Cerebellar cortex (tissue), 1 donor: ENCODE measurements at places on chromosomes 2 and 18.

- no peak for DNase-seq
Observed at GRCh38 chr2:164903951-164904350, 51.4 kb downstream of the SLC38A11 start.

GRCh38 chr2:69634196-69634821, 9.2 kb downstream of the AAK1 start:
- DNase-seq, result no peak

- no peak for DNase-seq
Observed at GRCh38 chr18:31490387-31490786, 7.6 kb upstream of the DSG2 start.

- peak; percentile 35 for DNase-seq
Observed at GRCh38 chr2:675460-675859, 1.7 kb downstream of the TMEM18 start.

DNA sequence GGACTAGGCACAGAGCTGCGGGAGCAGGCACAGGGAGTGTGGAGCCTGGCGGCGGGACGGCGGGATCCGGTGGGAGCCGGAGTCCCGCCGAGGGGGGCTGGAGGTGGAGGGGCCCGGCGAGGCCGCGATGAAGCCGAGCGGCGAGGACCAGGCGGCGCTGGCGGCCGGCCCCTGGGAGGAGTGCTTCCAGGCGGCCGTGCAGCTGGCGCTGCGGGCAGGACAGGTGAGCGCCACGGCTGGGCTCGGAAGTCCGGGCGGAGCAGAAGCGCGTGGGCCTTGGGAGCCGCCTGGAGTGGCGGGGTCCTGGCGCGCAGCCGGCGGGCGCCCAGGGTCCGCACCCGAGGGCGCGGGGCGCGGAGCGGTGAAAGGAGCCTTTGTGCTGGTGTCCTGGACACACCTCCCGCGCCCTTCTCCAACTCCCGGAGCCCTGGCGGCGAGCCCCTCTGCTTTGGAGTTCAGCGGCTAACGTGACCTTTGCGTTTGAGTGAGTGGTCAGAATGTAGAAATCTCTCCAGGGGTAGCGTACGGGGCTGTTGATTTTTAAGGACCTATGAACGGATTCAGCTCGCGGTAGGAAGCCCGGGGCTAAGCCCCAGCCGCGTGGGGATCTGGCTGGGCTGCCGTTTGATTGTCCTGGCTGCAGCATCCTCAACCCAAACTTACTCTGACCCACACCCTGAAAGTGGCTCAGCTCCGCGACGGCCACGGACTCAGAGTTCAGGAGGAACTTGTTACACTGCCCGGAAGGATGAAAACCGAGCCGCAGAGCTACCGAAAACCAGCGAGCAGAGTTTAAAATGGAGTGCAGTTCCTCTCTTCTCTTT, 448 bp downstream of the IMPA2 start:
- DNase-seq, result no peak

DNA sequence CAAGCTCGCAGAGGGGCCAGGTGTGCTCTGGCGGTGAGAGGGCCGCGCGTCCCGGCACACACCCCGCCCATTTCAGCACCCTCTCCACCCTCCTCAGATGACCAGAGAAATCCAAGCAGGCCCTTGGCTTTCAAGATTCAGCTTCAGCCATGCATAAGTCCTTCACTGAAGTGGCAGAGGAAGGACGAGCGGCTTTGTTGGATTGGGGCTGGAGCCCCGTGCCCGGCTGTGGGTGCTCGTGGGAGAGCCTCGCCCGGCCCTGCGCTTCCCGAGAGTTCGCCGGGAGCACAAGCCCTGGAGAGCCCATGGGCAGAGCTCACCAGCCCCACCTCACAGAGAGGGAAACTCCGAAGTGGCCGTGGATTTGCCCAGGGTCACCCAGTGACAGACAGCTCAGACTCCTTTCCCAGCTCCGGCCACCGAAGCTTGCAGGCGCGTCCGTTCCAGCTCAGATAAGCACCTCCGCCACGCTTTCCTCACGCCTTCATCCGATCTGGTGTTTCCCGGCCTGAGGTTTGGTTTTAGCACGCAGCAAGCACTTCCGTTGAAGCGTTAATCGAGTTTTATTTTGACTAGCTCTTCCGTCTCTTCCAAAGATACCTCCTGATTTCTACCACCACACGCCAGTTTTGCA, 45.6 kb upstream of the MTCL1 start:
- no peak for DNase-seq

- no peak for DNase-seq
Observed at GRCh38 chr2:239758279-239758877, 266.8 kb downstream of the NDUFA10 start.

DNA sequence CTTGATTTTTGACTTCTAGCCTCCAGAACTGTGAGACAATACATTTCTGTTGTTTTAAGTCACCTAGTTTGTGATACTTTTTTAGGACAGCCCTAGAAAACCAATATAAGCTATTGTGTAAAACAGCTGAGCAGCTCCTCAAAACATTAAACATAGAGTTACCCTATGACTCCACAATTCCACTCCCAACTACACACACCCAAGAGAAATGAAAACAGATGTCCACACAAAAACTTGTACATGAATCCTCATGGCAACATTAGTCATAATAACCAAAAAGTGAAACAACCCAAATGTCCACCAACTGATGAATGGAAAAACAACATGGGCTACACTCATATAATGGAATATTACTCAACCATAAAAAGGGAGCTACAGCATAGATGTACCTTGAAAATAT, 32.6 kb downstream of the TNS1 start:
- DNase-seq, result no peak

- no peak for DNase-seq
Observed at GRCh38 chr2:232898592-232899543, 28.8 kb downstream of the SNORC start.

- no peak for DNase-seq
Observed at GRCh38 chr18:34121200-34121721, 103.5 kb downstream of the NOL4 start.

- no peak for DNase-seq
Observed at GRCh38 chr2:126877041-126877440, 21.6 kb upstream of the TEX51 start.

DNA sequence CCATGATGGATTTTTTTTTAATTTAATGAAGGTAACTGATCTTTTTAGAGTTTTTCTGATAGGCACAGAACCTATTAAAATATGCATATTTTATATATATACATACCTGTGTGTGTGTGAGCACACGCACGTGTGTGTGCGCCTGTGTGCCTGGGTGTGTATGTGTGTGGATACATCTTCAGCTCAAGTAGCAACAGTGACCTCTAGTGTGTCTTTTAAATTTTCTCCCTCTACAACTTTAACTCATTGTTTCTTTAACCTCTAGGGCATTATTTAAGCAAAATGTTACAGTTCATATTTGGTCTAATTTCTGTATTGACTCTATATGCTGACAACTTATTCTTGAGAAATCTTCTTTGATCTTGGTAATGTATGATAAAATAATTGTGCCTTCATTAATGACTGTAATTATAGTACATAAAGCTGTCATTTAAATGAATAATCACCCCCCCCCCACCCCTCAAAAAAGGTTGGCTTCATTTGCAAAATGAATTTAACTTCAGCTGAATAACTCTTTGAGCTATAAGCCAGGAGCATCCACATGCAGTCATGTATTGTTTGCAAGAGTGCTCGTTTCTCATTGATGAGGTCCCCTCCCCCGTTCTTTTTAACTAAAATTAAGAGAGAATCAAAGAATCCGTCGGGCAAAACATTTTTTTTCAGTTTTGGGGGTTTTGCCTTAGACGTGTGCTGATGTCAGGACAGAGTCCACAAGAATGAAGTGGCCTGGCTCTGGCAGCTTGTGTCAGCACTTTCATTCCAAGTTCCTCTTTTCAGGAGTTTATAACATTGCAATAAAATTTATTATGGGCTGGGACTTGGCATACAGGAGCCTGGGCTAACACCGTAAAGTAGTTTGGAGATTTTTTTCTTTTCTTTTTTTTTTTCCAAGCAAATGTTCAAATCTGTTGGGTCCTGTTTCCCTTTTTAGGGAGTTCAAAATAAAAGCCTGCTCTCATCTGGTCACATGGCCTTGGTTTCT, 80.0 kb downstream of the ETAA1 start:
- DNase-seq, result peak; percentile 42

- DNase-seq, result no peak
Observed at GRCh38 chr2:23005469-23005868, 379.5 kb upstream of the KLHL29 start.

- no peak for DNase-seq
Observed at GRCh38 chr2:70639841-70640436, 86.3 kb upstream of the TGFA start.

DNA sequence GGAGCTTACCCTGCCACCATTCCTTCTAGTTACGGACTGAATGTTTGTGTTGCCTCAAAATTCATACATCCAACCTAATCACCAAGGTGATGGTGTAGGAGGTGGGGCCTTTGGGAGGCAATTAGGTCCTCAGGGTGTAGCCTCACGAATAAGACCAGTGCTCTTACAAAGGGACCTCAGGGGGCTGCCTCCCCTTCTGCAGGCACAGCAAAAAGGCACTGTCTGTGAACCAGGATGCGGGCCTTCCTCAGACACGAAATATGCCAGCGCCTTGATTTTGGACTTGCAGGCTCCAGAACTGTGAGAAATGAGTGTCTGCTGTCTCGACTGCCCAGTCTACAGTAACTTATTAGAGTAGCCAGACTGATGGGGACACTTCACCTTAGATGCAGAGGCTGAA, 150.4 kb upstream of the HDAC4 start:
- DNase-seq, result no peak

DNA sequence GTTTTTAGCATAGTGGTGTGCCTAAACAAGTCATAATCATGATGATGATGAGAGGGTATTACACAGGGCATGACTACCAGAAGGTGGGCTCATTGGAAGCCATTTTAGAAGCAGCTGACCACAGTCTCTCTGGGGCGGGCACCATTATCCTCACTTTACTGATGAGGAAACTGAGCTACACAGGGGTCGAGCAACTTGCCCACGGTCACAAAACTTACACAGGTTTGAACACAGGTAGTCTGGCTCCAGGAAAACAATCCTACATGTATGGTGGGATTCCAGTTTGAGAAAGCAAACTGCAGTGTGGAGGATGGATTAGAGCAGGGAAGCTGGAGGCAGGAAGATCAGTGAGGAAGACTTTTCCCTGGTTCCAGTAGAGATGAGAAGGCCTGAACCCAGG, 6.2 kb downstream of the RHOB start:
- DNase-seq, result no peak

DNA sequence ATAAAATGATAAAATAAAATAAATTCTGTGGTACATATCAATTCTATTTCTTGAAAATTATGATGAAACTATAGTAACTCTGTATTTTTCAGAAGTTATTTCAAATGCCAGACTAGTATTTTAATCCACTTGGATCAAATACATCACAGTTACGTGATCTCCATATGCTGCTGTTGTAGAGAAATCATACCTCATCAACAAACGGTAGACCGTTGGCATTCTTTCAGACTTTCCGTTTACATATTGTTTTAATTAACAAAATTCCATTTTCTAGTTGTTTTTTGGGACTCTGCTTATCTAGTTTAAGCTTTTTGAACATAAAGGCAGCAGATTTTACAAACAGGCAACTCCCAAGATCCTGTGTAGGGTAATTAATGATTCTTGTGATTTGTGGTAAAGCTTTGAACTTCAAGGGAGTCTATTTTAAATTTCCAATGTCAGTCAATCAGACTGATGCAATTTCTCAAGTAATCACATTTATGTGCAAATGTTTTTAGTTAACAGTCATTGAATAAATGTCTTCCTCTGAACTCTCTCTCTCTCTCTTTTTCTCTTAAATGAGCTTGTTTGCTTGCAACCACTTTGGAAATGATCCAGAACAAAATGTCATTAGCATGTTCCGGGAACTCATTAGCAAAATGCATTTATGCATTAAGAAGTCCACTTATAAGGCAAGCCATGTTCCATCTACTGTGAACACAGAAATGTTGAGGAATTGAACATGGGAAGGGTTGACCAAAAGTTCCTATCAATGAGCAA, 31.8 kb downstream of the NYAP2 start:
- no peak for DNase-seq

- DNase-seq, result no peak
Observed at GRCh38 chr2:138298900-138299299, 202.7 kb upstream of the SPOPL start.

GRCh38 chr2:99171377-99172140, 9.3 kb downstream of the MITD1 start:
- no peak for DNase-seq

DNA sequence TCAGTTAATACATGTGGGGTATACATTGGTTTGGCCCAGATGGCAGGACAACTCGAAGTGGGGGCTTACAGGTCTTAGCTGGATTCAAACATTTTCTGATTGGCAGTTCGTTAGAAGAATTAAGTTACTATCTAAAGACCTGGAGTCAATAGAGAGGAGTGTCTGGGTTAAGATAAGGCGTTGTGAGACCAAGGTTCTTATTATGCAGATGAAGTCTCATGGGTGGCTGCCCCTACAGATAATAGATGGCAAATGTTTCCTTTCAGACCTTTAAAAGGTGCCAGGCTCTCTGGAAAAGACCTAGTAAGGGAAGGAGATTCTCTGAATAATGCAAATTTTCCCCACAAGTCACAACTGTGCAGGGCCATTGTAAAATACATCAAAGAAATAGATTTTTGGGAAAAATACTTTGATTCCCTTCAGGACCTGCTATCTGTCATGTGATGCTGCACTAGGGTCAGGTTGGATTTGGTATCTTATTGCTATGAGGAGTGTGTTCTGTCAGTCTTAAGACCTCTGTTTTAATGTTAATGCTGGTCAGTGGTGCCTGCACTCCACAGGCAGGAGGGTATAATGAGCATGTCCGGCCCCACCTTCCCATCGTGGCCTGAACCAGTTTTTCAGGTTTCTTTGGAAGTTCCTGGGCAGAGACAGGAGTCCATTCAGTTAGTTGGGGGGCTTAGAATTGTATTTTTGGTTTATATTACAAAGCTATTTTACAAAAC, 14.3 kb upstream of the MC5R start:
- no peak for DNase-seq

- peak; percentile 50 for DNase-seq
Observed at GRCh38 chr2:30382995-30383394, 64.1 kb upstream of the LCLAT1 start.

- DNase-seq, result no peak
Observed at GRCh38 chr2:18548621-18549020, 11.8 kb downstream of the RDH14 start.

DNA sequence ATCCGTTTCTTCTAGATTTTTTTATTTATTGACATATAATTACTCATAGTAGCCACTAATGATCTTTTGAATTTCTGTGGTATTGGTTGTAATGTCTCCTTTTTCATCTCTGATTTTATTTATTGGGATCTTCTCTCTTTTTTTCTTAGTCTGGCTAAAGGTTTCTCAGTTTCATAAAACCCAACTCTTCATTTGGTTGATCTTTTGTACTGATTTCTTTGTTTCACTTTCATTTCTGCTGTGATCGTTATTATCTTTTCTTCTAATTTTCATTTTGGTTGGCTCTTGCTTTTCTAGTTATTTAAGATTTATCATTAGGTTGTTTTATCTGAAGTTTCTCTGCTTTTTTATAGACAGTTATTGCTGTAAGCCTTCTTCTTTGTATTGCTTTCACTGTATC, 463.6 kb upstream of the CRIM1 start:
- no peak for DNase-seq

GRCh38 chr18:63882333-63883141, 5.0 kb upstream of the SERPINB2 start:
- DNase-seq, result no peak

- no peak for DNase-seq
Observed at GRCh38 chr2:160812830-160813505, 319.4 kb upstream of the RBMS1 start.
